ENCODE measurements at places on chromosomes 12 and 14.

DNA sequence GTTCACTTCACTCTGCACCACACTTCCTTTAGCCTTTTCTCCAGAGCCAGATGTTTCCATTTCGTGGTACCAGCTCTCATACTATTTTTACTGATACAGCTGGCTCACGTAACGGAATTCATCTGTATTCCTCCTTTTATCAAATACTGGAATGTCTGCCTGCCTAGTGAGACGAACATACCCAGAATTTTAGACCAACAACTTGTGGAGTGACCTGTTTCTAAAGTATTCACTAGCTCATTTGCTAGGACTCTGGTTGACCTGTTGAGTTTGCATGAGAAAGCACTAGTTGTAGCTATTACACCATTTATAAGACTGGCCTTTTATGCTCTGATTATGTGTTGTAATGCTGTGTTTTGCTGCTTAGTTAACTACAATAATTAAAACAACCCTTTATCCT is 22.6 kb downstream of the KCNA5 start:
- DNase-seq: no peak

GRCh38 chr14:92360651-92361370 is 37.8 kb downstream of the SLC24A4 start:
- no peak for DNase-seq

DNA sequence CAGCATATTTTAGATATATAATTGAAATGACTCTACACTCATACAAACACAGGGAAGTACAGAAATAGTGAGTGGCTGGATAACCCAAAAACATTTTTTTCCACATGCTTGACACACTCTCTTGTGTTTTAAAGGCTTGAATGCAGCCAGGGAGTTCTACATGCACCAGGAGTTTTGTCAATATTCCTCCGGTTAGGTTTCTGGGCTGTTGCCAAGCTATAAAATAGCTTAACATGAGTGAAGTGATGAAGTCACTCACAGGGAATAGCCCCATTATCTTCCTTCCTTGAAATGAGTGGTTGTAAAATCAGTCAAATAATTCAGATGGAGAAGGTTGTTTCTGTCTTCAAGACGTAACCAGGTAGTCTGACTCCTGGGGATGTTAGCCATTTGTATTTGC is 582.7 kb downstream of the SLC6A15 start:
- DNase-seq: no peak

DNA sequence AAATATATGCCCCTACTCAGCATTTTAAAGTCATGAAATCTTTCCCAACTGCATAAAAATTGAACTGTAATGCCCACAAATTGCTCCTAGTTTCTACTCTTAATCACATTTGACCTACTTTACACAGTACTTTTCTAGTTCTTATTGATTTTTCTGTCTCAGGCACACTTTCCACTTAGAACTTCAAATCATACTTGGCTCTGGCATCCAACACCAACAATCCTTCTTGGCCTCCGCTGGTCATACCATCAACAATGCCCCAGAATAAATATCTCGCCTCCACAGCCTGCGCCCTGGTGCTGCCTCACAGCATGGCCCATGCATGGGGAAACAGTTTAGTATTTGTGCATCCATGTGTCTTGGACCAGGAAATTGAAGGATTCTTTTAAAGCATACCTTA is 107.5 kb upstream of the SYT10 start:
- DNase-seq: no peak

- DNase-seq: no peak
Observed at GRCh38 chr14:36585100-36585499, 2.7 kb upstream of the NKX2-8 start.

DNA sequence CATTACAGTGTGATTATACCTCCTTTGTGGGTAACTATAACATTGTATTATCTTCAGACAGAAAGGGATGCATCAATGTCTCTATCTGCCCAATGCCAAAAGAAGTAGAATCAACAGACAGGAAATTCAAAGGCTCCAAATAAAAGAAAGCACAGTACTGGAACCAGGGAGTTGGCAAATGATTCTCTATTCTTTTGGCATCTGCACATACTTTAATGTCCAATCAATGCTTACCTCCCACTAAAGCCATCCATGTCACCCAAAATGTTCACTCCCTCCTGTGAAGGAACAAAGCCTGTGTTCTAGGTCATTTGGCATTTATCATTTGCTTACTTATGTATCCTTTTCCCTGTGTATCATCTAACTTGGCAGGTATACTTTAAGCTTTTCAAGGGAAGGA is 36.7 kb downstream of the KIF21A start:
- no peak for DNase-seq

DNA sequence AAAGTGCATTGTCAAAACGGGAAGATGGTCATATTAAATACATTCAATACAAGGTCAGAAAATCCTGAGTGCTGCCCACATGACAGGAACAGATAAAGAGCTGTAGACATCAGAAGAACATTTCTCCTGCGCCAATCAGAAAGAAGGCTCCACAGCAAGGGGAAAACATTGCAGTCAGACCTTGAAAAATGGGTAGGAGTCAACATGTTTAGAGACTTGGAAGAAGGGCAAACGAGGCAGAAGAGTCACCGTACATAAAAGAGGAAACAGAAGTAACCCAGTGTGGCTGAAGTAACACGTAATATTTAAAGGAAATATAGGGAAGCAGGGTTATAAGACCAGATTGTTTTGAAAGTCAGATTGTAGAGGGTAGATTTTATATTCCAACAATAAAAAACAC is 11.9 kb downstream of the SPPL3 start:
- no peak for DNase-seq
